Stimulated activated CD4-positive, alpha-beta T cell treated with anti-CD3 and anti-CD28 coated beads, Interleukin-1b, Interleukin-23, amount 100 ng/mL, for 1 hour (primary cell): ENCODE measurements at places on chromosomes 3 and 15.

DNA sequence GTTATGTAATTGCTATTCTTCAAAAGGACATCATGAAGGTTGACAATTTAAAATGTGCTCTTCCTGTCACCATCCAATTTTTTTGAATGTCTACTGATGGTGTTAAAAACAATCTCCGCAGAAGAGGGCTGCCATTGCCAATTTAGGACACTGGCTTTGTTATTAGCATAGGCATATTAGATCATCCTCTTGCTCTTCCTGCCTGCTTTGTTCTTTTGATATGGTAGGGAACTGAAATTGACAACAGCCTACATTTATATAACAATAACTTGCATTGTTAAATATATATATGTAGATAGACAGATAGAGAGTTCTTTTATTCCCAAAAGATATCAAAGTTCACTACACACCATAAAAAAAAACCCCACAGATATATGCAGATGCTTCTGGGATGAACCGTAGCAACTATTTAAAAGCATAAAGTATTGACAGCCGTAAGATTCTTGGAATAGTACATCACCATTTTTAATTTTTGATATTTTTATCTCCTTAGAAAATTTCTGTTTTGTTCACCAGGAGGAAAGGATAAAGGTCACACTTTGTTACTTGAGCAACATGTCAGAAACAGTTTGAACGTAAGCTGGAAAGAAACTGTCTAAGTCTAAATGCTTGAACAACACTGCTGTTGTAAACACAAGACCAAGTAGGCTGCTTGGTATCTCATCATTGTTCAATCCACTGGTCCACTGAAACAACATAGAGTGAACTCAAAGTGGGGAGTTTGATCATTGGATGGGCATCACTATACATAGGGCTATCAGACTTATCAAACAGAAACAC is 66.5 kb downstream of the MDFIC2 start:
- no peak for DNase-seq

DNA sequence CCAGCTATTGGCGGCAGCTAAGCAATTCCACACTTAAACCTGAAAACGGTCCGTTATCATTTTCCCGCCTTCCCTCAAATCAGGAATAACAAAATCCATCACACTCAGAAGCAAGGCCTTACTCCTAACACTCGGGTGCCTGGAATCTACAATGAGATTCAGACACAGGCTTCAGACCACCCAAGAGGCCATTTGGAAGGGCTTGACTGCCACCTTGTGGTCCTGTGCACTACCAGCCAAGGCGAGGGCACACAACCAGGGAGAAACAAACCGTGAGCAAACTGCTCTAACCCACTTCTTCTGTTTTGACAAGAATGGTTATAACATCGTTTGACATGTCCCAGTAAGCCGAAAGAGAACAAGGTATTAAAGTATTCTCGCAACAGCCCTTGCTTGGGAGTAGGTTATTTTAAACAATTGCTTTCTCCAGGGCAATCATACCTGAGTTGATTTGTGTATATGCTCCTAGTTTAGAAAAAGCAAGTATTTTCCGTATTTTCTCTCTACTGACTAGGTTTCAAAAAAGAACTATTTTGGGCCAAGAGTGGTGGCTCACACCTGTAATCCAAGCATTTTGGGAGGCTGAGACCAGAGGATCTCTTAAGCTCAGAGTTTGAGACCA is 40.1 kb upstream of the TAFA4 start:
- DNase-seq: peak; percentile 5

DNA sequence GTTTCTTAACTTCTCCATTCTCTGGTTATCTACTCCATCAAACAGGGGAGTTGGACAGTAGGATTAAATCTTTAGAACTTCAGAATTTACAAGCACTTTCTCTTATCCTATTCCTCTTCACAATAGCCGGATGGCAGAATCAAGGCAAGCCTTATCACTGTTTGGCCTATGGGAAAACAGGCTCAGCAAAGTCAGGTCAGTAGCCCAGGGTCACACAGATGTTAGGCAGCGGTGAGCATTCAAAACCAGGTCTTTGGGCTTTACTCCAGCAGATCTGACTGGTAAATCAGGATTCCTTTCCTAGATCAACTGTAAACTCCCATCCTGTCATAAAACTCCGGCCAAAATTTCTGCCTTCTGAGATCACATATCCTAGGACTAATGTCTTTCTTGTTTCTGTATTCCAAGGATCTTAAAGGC is 258.4 kb downstream of the OPA1 start:
- no peak for DNase-seq

DNA sequence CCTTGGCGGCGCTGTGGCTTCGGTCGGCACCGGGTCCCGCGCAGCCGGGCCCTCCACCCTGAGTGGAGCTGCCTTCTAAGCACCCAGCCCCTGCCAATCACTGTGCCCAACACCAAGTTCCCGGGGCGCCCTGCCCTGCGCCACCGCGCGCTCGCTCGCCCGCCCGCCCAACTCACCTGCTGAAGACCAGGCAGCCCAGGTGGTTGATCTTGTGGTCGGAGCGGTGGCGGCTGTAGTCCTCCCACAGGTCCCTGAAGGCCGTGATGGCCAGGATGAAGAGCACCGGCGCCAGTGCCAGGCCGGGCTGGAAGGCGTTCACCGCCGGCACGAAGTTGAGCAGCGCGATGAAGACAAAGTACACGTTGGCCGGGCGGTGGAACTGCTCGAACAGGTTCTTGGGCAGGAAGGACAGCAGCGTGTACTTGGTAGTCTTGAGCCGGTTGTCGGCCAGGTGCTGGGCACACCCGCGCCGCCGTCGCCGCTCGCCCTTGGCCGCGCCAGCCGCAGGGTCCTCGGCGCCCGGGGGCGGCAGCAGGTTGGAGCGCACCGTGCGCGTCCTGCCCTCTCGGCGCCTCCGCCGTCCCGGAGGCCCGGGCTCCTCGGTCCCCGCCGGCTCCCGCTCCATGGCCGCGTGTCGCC is 536 bp downstream of the ATP10A start:
- DNase-seq: no peak

- DNase-seq: no peak
Measured at GRCh38 chr3:9653565-9654248, 4.4 kb downstream of the MTMR14 start.
